Myometrial cell (primary cell): ENCODE measurements at places on chromosomes 7 and 10. TPM values are rescaled to one million over a fixed set of nuclear protein-coding genes. Genes with fewer than 3 reads are reported as not detected.

The FAM237B gene
- total RNA-seq: not detected in 2 replicates

The ZNF365 gene
- 1.2 and 2.7 TPM in 2 replicates for total RNA-seq

The CALHM3 gene
- not detected in 2 replicates for total RNA-seq

The CLCN1 gene
- total RNA-seq: not detected in 2 replicates

The GIGYF1 gene
- total RNA-seq: 10.1 TPM in 2 replicates

The HMX3 gene
- total RNA-seq: not detected in 2 replicates

The SPDYE8 gene
- total RNA-seq: not detected in 2 replicates

The RET gene
- 0.29 and 0.35 TPM in 2 replicates for total RNA-seq

The EBLN1 gene
- not detected in 2 replicates for total RNA-seq

The CEP41 gene
- 25.4 and 26.6 TPM in 2 replicates for total RNA-seq

The RARRES2 gene
- 0.86 and 4.8 TPM in 2 replicates for total RNA-seq

The LRRD1 gene
- total RNA-seq: not detected in 2 replicates

The ZNF277 gene
- total RNA-seq: 18.2 and 25.5 TPM in 2 replicates

The VWC2 gene
- not detected in 2 replicates for total RNA-seq

The CLRN3 gene
- total RNA-seq: not detected in 2 replicates

The ZNF736 gene
- total RNA-seq: 2.7 and 3.2 TPM in 2 replicates

The HMX2 gene
- not detected in 2 replicates for total RNA-seq

The SLC29A4 gene
- total RNA-seq: 0.86 and 1.6 TPM in 2 replicates

The PHKG1 gene
- 0.29 TPM in 1 of 2 replicates, not detected in the other for total RNA-seq

The DYNC1I1 gene
- total RNA-seq: 0.71 and 0.86 TPM in 2 replicates

The PTF1A gene
- not detected in 2 replicates for total RNA-seq

The HOXA1 gene
- 1.7 and 2.1 TPM in 2 replicates for total RNA-seq

The LIPJ gene
- total RNA-seq: under 0.01 TPM in 1 of 2 replicates, not detected in the other

The C10orf62 gene
- total RNA-seq: not detected in 2 replicates

The ANKIB1 gene
- 22.5 and 33.7 TPM in 2 replicates for total RNA-seq

The RPEL1 gene
- total RNA-seq: under 0.01 TPM in 1 of 2 replicates, not detected in the other

The GIMAP2 gene
- total RNA-seq: 1.2 TPM in 1 of 2 replicates, not detected in the other
